ENCODE measurements at places on chromosomes 1 and 21.

- no peak for DNase-seq
Measured at GRCh38 chr1:184258525-184258924, 128.3 kb upstream of the C1orf21 start.

GRCh38 chr1:7476861-7477547 is 294.1 kb upstream of the VAMP3 start:
- no peak for DNase-seq

DNA sequence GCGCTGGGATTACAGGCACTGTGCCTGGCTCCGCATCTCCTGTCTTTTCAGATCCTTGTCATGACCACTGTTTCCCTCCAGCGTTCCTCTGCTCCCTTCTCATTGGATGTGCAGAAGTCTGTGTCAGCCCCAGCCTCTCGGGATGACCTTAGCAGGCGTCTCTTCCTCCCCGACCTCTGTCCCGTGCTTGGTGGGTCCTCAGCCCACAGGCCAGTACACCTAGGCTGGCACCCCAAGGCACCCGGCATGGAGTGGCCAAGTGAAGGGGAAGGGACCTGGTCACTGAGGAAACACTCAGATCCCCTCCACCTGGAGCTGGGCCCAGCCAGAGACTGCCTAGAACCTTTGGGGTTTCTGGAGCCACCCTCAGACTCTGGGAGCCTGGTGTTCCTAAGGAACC is 2.4 kb upstream of the CLCNKB start:
- DNase-seq = no peak

- peak; percentile 44 for DNase-seq
Measured at GRCh38 chr1:235415008-235415904, 48.0 kb downstream of the TBCE start.

GRCh38 chr1:36203554-36204346 is 20.5 kb upstream of the THRAP3 start:
- no peak for DNase-seq

DNA sequence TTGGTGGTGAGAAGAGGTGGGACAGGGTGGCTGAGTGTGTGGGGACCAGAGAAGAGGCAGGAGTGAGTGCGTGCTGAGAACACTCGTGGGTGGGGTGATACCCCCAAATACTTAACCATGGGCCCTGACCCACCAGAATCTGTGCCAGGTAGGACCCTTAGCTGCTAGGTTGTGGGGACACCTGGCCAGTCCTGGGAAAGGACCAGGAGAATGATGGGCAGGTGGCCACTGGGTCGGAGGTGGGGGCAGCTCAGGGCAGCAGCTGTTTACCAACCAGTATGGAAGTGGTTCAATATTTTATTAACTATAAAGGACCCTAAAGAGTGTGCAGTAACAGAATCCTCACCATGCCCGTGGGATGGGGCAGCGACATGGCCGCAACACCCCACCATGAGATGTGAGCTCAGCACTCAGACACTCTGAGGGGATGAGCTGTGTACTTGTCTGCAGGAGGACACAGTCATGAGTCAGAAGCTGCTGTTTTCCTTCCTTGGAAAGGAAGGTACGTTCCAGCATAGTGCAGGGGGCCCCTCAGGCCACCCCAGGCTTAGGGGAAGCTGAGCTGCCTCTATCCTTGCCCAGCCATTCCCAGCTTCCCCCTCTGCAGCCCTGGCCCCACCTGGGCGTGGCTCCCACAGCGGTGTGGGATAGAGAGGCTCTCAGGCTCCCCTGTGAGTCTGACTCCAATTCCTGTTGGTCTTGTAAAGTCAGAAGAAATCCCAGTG is 25.4 kb downstream of the TEX35 start:
- DNase-seq = no peak

DNA sequence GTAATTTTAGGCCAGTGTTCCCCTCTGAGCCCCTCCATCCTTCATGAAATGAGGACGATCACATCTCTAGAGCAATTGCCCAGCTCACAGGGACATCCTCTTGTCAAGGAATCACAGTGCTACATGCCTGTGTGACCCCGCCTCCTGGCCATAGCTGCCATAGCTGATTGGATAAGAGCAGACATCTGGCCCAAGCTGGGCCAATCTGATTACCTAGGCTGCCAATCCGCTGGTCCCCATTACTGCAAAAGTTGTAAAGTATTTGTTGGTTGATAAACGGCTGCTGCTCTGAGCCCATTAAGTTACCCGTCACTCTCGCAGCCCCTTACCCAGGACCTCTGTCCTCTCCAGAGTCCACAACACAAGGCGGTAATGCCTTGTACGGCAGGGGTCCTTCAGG is 8.3 kb downstream of the NT5C1A start:
- no peak for DNase-seq

DNA sequence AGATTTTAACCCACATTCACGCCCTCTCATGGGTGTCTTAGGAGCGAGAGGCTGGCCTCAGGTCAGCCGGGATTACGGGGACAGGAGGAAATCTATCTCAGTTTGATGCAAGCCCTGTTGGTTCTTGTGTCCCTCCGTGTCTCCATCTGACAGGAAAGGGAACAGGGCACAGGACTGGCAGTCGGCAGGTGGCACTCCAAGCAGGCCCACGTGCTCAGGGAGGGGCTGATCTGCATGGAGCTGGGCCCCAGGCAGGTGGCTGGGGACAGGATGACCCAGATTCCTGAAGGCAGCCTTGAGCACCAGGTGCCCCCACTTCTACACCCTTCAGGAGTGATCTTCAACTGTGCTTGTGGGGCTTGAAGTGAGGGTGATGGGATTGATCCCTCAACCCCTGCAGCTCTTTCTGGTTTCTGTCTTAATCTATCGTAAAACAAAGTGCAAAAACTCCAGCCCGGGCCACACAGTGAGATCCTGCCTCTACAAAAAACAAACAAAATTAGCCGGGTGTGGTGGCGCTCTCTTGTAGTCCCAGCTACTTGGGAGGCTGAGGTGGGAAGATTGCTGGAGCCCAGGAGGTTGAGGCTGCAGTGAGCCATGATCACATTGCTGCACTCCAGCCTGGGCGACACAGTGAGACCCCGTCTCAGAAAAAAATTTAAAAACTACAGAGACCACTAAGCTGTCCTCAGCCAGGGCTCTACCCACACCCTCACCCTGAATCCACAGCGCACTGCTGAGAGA is 8.3 kb downstream of the PLEKHG5 start:
- no peak for DNase-seq

- DNase-seq = no peak
Measured at GRCh38 chr1:95005584-95005983, 67.2 kb downstream of the ALG14 start.

- DNase-seq = no peak
Measured at GRCh38 chr1:204894031-204894430, 23.4 kb downstream of the NFASC start.

DNA sequence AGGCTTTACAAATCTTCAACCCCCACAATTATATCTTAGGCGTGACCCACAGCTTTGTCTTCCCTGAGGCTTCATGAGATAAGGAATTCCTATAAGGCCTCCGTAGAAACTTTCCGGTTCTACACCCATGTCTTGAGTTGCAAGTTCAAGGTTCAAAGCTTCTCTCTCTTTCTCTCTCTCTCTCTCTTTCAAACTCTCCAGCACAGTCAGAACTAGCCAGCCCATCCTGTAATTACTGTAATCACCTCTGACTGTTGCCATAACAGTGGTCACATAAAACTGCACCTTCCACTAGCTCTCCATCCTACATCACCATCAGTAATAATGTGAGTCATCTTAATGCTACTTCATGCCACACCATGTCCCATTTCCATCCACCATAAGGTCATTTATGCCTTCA is 90.0 kb upstream of the NFASC start:
- no peak for DNase-seq

DNA sequence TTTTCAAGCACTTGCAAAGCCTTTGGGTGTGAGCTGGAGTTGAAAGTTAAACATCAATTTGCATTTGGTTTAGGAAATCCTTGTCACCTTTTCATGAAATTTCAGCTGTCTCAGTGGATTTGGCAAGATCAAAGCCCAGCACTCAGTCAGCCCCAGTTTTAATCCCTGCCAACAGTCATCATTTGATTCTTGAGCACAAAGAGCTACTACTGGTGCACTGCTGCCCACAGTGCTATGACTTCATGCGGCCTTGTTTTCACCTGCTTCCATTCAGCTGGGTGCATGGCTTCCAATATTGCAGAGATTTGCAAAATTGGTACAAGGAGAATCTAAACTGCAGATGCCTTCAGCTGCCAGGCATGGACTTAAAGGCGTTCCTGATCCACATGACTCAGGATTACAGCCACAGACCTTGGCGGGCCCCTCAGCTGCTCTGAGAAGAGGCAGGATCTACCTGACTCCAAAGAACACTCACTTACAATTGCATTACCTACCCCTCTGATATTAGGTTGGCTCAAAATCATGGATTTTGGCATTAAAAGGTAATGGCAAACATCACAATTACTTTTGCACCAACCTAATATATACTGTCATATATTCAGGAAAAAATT is 259.1 kb downstream of the DSCAM start:
- DNase-seq = no peak

- DNase-seq = no peak
Measured at GRCh38 chr1:184764483-184764882, 9.8 kb upstream of the EDEM3 start.

DNA sequence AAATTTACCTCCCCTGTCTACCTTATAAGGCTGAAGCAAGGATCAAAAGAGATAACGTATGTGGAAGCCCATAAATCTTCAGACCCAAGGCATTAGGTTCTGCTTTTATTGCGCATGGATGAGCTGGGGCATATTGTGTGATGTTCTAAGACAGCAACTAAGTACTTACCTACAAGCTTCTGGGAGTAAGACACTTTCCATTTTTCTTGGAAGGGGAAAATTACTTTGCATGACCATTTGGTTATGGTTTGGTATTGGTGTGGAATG is 21.1 kb downstream of the LMOD1 start:
- DNase-seq = no peak

- no peak for DNase-seq
Measured at GRCh38 chr1:89719502-89720306, 86.8 kb downstream of the LRRC8C start.

GRCh38 chr1:178684542-178685000 is 40.5 kb upstream of the RALGPS2 start:
- no peak for DNase-seq

- no peak for DNase-seq
Measured at GRCh38 chr21:45713613-45714012, 70.1 kb downstream of the PCBP3 start.

GRCh38 chr1:165632152-165632469 is 1.1 kb downstream of the MGST3 start:
- DNase-seq = no peak

GRCh38 chr1:218705911-218706893 is 361.1 kb downstream of the TGFB2 start:
- no peak for DNase-seq

DNA sequence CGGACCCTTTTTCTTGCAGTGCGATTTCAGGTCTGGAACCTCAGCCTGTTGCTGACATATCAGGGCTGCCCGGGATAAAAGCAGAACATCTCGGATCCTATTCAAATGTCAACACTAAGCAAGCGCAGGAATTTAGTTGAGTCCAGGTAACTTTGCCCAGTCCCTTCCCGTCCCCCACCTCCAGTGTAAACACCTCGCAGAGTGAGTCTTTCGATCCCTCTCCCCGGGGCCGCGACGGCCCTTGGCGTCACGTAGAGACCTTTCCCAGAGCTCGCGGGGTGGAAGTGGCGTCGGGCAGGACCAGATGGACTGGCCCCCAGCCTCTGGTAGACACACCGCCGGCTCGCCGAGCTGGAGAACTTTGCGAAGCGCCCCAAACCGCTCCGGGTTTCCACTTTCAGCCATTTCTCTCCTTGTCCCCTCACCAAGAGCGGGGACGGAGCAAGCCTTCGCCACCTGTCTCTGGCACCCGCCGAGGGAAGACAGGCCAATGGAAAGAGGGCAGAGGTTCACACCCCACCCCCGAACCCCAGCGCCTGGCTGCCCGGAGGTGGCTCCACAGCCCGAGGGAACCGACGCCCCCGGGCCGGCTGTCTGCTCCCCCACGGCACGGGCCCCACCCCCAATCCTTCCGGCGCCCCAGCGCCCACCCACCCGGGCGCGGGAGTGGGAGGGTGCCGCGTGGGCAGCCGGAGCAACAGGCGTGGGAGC is 570 bp downstream of the KCND3 start:
- DNase-seq = no peak

DNA sequence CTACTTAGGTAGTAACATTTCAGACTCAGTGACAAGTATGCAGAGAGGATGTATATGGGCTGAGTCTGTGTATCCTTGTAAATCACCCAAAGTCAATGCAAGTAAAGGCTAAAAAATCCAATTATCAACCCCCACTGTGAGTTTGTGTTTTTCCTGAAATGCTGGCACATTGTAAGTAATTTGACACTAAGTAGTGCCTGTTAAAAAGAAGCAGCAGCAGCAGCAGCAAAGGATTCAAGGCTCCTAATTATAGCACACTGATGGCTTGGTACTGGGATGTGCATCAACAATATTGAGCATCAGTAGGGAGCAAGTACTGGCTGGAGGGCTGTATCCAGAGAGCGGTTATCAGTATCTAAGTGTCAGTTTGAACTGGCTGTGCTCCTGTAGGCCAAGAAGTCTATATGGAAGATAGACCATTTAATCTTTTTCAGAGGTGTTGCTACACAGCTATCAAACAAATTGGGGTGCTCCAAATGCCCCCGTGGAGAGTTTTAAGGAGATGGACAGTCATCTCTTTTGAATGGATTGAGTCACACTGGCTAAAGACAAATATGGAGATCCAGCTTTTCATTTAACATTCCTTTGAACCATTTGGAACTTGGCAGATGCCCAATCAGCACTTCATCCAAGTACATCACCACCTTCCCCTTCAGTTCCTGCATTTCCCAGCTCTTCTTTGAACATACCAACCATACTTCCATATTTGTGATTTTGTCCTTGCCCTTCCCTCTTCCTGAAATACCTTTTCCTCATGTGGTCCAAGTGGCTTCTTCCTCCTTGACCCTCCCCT is 241.2 kb upstream of the ST6GALNAC5 start:
- no peak for DNase-seq

DNA sequence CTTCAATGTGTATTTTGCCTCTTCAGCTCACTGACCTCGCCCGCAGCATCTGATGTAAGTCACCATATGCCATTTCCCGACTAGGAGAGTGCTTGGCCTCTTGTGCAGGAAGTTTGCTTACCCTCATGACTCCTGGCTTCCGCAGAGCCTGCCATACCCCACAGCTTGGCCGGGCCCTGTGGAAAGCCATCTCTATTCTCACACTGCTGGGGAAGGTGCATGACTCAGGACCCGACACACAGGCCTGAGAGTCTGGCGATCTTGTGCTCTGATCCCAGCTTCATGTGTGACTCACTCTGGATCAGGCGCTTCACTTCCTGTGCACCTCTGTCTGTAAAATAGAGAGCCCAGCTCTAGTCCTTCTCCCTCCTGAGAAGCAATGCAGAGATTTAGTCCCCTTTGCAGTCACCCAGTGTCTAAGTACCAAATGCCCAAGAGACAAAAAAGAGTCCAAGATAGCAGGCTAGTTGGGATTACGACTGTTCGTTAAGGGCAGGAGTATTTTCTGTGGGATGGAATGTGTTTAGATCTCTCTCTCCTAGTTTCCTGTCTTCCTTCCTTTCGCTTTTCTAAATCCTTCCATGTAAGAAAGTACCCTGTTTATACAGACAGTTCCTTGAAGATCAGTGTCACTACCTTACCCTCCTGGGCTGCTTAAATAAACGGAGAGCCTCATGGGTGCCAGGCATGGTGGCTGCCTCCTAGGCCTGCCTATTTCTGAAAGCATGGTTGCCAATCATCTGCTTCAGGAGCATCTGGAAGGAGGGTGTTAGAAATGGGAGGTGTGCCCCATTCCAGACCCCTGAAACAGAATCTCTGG is 62.8 kb upstream of the KIF26B start:
- DNase-seq = no peak

Data from stimulated activated CD8-positive, alpha-beta memory T cell treated with anti-CD3 and anti-CD28 coated beads, Interleukin-4, amount 100 ng/mL, for 1 hour (primary cell).